Effector memory CD8-positive, alpha-beta T cell (primary cell): ENCODE measurements at places on chromosomes 12 and 14.

DNA sequence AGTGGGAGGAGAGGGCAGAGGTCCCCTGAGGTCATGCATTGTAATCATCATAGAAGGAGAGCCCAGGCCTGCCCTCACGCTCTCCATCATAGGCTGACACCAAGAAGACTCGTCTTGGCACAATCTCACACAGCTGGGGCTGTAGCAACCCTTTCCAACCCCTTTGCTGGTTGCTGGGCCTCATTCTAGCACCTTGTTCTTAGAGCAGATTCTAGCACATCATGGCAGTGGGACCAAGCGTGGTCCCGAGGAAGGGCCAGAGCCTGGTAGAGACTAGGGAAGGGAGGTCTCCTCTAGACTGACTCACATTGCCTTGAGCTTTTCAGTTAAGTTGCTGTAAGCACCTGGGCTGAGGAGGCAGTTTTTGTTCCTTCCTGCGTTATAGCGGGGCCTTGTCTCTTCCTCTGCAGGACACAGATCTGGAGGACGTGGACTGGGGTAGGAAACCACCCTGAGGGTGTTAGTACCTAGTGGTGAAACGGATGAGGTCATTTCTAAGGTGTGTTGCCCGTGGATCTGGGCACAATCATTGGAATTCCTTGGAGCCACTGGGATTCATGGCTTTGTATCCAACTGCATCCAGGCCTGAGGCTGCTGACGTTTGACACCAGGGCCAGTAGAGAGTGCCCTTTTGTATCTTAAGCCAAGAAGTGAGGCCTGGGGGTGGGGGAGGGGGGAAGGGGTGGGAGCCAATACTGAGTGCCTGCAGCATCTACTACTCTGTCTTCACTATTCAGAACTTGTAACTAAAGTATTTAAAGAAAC lies 19.9 kb downstream of the RPS6KL1 start:
- peaks cover 64% of the 10 kb centered on the region for H3K36me3 ChIP-seq
- H3K4me3 ChIP-seq = no peak overlapping the region
- peaks cover 6% of the 10 kb centered on the region for H3K4me1 ChIP-seq
- H3K27ac ChIP-seq = peak overlapping the region; percentile 23
- H3K27me3 ChIP-seq = no peaks in the 10 kb centered on the region
- DNase-seq = no peak

DNA sequence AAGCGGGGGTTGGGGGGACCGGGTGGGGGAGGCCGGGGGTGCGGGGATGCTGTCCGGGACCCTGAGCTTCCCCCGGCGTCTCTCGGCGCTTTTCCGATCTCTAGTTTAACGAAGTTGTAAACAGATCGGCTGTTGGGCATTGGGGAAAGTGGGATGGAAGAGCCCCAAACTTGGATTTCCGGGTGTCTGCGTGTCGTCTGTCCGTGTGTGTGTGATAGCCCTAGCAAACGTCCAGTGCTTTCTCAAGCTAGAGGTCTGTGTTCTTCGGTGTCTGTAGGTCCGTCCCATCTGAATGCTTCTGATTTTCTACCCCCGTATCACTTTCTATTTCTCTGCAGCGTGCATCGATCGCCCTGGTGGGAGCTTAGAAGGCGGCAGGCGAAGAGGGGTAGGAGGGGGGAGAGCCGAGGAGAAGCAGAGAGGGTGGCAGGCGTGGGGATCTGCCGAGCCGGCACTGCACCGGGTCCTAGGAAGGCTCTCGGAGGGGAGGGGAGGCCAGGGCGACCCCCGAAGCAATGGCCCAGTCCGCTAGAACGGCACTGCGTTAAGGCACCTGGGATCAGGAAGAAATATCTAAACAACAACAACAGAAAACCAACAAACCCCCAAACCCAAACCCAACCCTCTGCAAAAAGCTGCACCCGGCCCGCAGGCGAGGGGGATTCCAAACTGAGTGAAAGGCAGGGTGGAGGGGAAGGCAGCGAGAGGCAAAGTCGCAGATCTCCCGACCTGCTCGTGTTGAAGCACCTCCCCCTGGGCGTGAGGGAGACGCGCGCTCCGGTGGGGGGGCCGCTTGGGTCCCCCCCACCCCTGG lies 1.0 kb downstream of the KCNA1 start:
- peaks cover 10% of the 10 kb centered on the region for H3K4me1 ChIP-seq
- no peak overlapping the region for H3K27ac ChIP-seq
- peak overlapping the region; percentile 81 for H3K4me3 ChIP-seq
- DNase-seq = no peak

GRCh38 chr12:123643911-123644310 lies 10.3 kb downstream of the GTF2H3 start:
- H3K4me1 ChIP-seq = peaks cover 6% of the 10 kb centered on the region
- DNase-seq = no peak
- peaks cover 76% of the 10 kb centered on the region for H3K36me3 ChIP-seq
- no peaks in the 10 kb centered on the region for H3K27me3 ChIP-seq
- no peak overlapping the region for H3K27ac ChIP-seq
- no peak overlapping the region for H3K4me3 ChIP-seq

- no peak for DNase-seq
- no peak overlapping the region for H3K27ac ChIP-seq
- H3K4me1 ChIP-seq = peaks cover 4% of the 10 kb centered on the region
- peaks cover 2% of the 10 kb centered on the region for H3K36me3 ChIP-seq
Measured at GRCh38 chr12:13167226-13167625, 29.3 kb upstream of the EMP1 start.

GRCh38 chr12:26080911-26081310 lies 43.9 kb downstream of the BHLHE41 start:
- H3K27ac ChIP-seq = no peak overlapping the region
- H3K4me3 ChIP-seq = no peak overlapping the region
- no peaks in the 10 kb centered on the region for H3K4me1 ChIP-seq
- H3K27me3 ChIP-seq = peaks cover 27% of the 10 kb centered on the region
- H3K36me3 ChIP-seq = no peaks in the 10 kb centered on the region
- DNase-seq = no peak

DNA sequence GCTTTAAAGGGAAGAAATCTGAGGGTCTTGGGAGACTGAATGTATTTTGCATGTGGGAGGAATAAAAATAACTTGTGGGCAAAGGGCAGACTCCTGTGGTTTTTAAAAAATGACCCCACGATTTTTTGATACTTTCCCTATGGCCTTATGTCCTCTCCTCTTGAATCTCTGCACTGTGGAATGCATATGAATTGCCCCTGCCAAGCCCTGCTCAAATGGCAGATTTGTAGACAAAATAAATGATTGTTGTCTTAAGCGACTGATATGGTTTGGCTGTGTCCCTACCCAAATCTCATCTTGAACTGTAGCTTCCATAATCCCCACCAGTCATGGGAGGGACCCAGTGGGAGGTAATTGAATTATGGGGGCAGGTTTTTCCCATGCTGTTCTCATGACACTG lies 223.8 kb downstream of the DACT1 start:
- H3K4me1 ChIP-seq = no peaks in the 10 kb centered on the region
- no peaks in the 10 kb centered on the region for H3K27me3 ChIP-seq
- no peaks in the 10 kb centered on the region for H3K36me3 ChIP-seq
- no peak for DNase-seq
